Mesendoderm (in vitro differentiated cells): ENCODE measurements at places on chromosomes 1 and 21.

GRCh38 chr1:37858931-37859506, 373 bp downstream of the MTF1 start:
- no peak for DNase-seq

DNA sequence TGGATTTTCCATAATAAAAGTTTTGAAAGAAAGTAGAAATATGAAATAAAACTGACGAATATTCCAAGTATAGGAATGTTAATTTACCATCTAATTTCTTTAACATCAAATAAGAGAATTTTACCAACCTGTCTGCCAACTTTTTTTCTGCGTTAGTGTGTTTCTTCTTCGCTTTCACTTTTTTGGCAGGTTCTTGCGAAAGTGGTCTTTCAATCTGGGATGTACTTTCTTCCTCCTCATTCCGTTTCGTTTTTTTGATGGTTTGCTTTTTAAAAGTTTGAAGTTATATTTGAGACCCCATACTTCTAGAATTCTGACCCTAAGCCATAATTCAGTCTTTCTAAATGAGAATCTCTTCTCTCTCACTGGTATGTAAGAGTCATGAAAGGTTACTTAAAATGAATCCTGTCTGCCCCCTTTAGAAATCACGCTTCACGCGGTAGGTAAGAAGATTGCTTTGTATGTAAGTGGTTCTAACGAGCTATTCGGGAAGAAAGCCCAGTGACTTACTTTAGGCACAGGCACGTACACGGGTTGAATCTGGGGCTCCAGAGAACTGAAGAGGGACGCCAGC, 580 bp downstream of the RBM34 start:
- DNase-seq: peak; percentile 80

DNA sequence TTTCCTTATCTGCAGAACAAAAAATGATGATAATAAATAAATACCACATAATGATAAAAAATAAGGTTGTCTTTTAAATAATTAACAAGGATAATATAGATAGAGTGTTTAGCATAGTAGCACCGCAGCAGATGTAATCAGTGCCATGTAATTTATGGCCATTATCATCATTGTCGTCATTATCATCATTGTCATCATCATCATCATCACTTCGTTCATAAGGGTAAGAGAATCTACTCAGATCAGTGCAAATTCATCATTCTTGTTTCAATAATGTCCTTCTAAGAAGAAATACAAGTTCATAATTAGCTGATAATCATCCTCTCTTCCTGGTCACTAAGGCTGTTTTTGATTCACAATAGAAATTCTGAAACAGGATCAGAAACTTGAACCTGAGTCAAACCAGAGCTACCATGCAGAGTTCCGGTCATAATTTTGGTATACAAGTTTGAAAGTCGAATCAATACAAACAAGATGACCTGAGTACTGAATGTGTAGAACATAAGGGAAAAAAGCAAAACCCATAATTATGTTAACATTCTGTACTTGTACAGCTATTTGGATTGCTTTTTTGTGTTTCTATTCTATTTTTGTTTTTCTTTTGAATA, 172.0 kb downstream of the LRRC40 start:
- no peak for DNase-seq

GRCh38 chr1:155069551-155070157, 6.1 kb downstream of the EFNA4 start:
- no peak for DNase-seq

- DNase-seq: no peak
Measured at GRCh38 chr1:54922921-54923421, 36.0 kb upstream of the DHCR24 start.

GRCh38 chr1:215081661-215082531, 641 bp upstream of the KCNK2 start:
- peak; percentile 8 for DNase-seq

DNA sequence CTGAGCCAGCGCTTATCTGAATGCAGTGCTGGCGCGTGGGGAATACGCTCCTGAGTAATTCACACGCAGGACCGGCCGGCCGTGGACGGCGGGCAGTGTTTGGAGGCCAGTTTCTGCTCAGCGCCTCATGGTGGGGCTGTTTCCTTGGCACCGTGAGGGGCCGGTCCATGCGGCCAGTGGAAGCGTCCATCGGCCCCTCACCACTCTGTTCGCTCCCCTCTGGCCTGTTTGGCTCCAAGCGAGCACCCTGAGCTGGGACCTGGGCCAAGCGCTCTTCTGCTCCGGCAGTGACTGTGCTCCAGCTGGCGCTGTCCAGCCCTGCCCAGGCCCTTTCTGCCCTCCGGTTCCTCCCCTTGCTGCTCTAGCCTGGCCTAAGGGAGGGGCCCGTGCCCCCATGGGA, 16.3 kb upstream of the PLCH2 start:
- no peak for DNase-seq

DNA sequence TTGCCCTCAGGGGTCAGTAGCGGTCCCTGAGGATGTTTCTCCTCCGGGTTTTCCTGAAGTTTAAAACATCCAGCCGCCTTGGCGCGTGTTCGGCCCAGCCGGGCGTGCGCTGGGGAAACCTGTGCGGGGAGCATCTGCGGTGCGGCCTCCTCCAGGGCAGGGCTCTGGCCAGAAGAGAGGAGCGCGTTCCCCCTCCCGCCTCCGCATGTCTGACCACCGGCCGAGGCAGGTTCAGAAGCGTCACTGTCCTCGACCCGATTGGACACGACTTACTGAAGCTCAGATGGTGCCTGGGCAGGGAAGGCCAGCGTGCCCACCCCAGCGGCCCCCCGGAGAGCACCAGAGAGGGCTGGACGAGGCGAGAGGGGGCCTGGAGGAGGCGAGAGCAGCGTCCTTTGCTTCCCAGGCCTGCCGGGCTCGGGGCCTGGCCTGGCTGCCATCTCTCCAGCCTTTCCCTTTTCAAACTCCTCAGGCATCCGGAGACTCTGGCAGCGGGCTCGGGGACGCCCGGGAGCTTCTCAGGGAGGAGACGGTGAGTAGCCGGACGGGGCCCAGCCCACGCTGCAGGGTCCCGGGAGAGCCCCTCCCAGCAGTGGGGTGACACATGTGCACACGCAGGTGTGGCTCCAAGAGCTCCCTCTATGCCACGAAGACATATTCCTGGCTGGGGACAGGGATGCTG, 67.1 kb downstream of the SLC19A1 start:
- DNase-seq: no peak

DNA sequence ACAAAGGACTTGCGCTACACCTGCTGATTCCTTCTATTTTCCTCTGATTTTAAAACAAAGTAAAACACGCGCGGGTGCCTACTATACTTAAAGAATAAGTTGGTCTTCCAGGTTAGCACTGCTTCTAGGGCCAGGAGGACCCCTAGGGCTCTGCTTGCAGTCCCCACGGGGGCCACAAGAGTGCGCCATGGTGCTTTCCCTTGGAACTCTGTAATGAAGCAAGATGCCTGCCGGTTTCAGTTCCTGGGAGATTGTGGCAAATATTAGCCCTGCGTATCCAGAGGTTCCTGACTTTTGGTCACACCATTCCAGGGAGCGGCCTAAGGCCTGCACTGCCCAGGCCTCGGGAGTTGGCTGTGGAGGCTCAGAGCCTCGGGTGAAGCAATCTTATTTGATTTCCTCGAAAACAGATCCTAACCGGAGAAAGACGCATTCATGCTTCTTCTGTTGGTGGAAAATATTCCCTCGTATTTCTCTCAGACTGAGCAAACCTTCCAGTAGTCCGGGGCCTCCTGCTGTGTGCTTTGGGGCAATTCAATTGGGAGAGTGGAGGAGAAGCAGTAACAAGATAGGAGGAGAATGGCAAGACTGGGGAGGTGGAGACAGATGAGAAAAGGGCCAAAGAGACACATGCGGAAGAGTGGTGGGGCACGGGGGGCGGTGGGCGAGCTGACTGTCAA, 25.3 kb downstream of the ADAM30 start:
- peak; percentile 87 for DNase-seq

DNA sequence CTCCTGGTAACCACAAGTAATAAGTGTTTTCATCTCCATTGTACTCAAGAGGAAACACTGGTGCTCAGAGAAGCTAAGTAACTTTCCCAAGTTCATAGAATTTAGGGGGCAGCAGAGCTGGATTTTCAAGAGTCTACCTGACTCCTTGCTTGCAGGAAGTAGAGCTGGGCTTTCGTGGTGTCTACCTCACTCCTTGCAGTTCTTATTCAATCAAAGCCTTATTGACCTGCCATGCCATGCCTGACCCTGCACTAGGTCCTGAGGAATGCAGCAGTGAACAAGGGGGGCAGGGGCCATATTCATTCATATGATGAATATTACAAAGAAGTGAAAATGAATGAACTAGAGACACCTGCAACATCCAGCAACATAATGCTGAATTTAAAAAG, 93.3 kb downstream of the GLIS1 start:
- DNase-seq: no peak

- peak; percentile 28 for DNase-seq
Measured at GRCh38 chr1:159700312-159700711, 14.1 kb downstream of the CRP start.

GRCh38 chr1:221451741-221452140, 290.1 kb downstream of the DUSP10 start:
- DNase-seq: no peak

- peak; percentile 3 for DNase-seq
Measured at GRCh38 chr1:65762081-65762862, 30.4 kb upstream of the PDE4B start.

GRCh38 chr1:221162939-221163338, 283.7 kb downstream of the HLX start:
- DNase-seq: no peak

GRCh38 chr1:161159087-161159912, at the start of gene USP21:
Gene USP21 (plus strand): TSS chr1:161159500. CDS start chr1:161160641, 1,141 bp downstream.
- peak; percentile 96 for DNase-seq

GRCh38 chr1:10961300-10961833, 51.1 kb upstream of the TARDBP start:
- DNase-seq: no peak

- no peak for DNase-seq
Measured at GRCh38 chr1:183548116-183548515, 42.1 kb downstream of the NCF2 start.

GRCh38 chr1:244962130-244962529, 97.8 kb upstream of the HNRNPU start:
- no peak for DNase-seq

DNA sequence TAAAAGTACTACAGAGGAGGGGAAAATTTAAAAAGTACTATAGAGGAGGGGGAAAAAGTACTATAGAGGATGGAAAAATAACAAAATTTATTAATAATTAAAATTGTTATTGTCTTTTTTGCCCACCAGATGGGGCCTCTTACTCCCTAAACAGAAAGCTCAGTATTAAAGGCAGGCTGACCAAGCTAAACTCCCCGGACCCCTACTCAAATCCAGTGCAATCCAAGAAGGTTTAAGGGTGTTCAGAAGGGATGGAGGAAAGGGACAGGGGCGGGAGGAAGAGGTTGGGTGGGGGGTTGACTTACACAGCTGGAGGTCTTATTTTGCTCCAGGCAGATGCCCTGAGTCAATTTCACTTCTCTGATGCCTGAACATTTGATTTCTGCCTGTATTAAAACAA, 13.7 kb downstream of the CD34 start:
- DNase-seq: no peak

- peak; percentile 75 for DNase-seq
Measured at GRCh38 chr1:43069461-43070050, 102.5 kb downstream of the EBNA1BP2 start.

GRCh38 chr1:24919791-24920532, 10.1 kb downstream of the RUNX3 start:
- no peak for DNase-seq

DNA sequence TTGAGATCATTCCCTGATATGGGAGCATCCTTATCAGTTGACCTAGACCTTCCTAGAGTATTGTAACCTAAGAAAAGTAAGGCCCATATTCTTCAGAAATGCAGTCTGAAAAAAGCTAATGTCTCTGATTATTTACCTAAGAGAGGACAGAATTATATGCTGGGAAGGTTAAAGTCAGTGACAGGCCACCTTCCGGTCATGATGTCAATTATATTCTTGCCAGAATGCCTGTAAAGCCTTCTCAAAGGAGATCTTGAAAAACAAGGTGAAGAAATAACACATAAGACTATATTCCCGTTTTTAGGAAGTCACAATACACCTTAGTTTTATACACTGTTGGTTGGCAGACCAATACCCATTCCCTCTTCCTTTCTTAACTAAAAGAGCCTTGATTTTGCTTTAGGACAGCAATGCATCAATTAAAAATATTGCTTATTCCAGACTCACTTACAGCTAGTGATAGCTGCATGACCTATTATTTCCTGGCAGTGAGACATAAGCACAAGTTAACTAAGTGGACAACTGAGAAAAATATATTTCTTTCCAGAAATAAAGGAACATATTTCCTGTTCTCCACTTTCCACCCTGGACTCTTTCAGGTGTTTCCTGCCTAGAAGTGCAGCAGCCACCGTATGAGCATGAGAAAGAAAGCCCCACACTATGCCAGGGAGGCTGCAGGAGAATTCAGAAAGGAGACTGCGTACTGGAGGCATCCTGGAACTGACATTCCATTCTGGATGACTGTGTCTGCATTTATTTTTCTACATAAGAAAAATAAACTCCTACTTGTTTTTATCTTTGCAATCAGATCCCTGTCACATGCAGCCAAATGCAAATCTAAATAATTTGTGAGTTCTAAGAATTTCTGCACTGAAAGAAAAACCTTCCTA, 332.9 kb upstream of the PTBP2 start:
- no peak for DNase-seq

DNA sequence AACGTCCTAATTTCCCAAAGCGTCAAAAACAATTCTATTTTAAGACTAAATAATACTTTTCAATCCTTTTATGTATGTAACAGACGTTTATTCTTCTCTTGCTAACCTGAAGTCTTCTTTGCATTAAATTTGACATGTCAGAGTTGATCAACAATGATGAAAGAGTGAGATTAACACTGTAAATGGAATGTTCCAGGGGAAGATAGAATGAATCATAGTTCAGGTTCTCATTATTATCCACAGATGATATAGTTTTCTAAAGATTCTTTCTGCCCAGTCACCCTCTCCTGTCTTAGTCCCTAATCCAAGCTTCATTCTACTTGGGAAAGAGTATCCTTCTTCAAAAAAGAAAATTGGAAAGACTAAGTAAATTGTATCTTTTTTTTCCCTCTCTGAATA, 38.9 kb downstream of the SDCCAG8 start:
- DNase-seq: no peak

DNA sequence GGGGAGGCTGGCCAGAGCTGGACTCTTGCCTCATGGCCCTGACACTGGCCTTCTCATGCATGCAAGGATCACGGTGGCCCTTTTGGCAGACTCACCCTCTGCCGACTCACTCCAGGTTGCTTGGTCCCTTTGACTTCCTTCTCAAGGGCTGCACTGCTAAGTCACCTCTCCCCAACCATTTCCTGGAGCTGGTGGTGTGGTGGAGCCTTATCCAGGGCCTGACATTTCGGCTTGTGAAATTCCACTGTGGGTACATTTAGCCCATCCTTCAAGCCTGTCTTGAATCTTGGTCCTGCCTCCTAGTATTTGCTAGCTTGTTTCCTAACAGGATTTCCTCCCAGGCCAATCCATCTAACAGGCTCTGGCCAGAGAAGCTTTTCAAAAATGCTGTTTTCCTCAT, 52.6 kb upstream of the JUN start:
- no peak for DNase-seq
